ENCODE measurements at places on chromosomes 6 and 20.
A peak's percentile ranks its signal among the peaks of the same experiment; 100 is the strongest.

DNA sequence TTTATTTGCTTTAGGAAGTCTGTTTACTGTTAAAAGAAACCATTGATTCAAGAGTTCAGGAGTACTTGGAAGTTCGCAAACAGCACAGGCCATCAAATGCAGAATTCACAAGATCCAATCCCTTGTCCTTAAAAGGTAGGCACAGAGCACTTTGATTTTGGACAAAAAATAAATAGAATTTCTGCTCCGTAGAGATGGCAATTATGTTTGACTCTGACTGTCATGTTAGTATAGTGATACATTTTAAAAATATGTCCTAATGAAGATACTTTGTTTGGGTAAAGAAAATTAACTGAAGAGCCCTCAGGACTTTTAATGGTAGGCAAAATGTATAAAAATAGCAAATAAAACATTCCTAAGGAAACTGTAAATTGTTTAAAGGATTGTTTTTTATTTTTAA, 113.1 kb downstream of the JAG1 start:
- H3K4me1 ChIP-seq = peaks cover 4% of the 10 kb centered on the region
- DNase-seq = no peak
- no peaks in the 10 kb centered on the region for H3K27me3 ChIP-seq
- H3K4me3 ChIP-seq = no peak overlapping the region

DNA sequence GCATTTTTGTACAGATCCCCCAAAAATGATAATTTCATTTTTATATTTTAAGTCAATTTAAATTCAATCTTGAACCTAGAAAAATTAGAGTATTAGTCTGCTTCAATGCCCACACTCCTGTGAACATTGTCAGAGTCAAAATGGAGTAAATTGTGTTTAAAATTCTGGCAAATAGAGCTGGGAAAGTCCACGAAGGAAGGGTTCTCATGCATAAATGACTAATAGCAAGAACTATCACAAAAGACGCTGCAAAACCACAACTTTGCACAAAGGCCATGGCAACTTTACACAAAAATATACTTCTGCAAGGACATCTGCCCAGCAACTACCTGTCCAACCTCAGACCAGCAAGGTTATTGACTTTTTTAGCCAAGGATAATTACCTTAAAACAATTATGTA, 203.2 kb upstream of the SMLR1 start:
- H3K4me3 ChIP-seq = no peak overlapping the region
- H3K27ac ChIP-seq = no peak overlapping the region
- no peaks in the 10 kb centered on the region for H3K27me3 ChIP-seq

DNA sequence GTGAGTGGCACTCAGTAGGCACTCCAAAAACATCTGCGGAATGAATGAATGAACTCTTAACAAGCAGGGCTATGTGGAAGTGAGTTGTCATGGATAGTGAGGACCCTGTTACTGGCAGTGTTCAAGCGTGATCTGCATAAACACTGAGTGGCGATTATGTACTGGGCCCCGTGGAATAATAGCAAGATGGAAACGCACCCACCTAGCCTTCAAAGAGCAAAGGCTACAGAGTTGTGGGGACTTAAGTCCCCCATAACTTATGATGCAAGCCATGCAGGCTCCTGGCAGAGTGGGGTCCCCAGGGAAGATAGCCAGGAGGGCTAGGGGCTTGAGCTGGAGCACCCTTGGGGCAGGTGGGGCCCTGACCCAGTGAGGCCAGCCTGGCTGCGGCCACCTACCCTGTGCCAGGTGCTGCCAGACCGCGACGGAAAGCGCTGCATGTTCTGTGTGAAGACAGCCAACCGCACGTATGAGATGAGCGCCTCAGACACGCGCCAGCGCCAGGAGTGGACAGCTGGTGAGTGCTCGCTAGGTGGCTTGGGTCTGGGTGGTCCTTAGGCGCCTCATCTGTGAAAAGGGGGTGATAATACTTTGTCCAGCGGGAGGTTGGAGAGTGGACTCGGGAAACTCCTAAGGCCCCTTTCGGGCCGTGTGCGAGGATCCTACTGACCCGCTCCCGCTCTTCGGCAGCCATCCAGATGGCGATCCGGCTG, 20.0 kb downstream of the DEF6 start:
- no peaks in the 10 kb centered on the region for H3K27me3 ChIP-seq
- no peak overlapping the region for H3K27ac ChIP-seq
- peaks cover 72% of the 10 kb centered on the region for H3K36me3 ChIP-seq
- H3K4me3 ChIP-seq = no peak overlapping the region
- no peak for DNase-seq

DNA sequence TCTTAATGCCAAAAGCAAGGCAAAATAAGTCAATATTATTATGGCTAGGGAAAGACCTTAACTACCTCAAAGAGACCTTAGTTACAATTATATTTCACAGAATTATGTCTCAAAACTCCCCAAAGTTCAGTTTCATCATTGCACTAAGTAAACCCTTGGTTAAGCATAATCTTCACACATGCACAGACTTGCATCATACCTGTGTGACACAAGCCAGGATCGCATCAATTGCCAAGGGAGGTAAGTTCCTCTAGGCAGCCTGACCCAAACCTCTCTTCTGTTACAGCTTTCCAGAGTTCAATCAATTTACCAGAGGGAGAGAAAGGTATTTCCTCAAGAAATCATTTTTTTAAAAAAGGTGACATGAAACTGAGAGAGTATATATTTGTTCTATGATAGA, 31.9 kb upstream of the PRSS35 start:
- H3K4me1 ChIP-seq = no peaks in the 10 kb centered on the region
- H3K27me3 ChIP-seq = no peaks in the 10 kb centered on the region
- H3K27ac ChIP-seq = no peak overlapping the region
- H3K4me3 ChIP-seq = no peak overlapping the region

- H3K4me1 ChIP-seq = peaks cover 9% of the 10 kb centered on the region
- no peak overlapping the region for H3K4me3 ChIP-seq
- H3K36me3 ChIP-seq = no peaks in the 10 kb centered on the region
- H3K27ac ChIP-seq = no peak overlapping the region
Measured at GRCh38 chr6:142786476-142786875, 158.5 kb downstream of the HIVEP2 start.

- H3K36me3 ChIP-seq = no peaks in the 10 kb centered on the region
- no peaks in the 10 kb centered on the region for H3K4me1 ChIP-seq
- no peaks in the 10 kb centered on the region for H3K27me3 ChIP-seq
- no peak for DNase-seq
- H3K27ac ChIP-seq = no peak overlapping the region
Measured at GRCh38 chr20:13659288-13659687, 20.6 kb upstream of the TASP1 start.

- H3K27ac ChIP-seq = no peak overlapping the region
- H3K36me3 ChIP-seq = peaks cover 3% of the 10 kb centered on the region
- DNase-seq = peak; percentile 80
Measured at GRCh38 chr6:683742-684440, 9.0 kb downstream of the EXOC2 start.

GRCh38 chr6:6826961-6827360, 238.4 kb downstream of the LY86 start:
- H3K4me1 ChIP-seq = peaks cover 2% of the 10 kb centered on the region
- peak overlapping the region; percentile 34 for H3K4me3 ChIP-seq
- no peak for DNase-seq

Measured in common myeloid progenitor, CD34-positive (primary cell).